ENCODE measurements at places on chromosomes 13 and 19.
A peak's percentile ranks its signal among the peaks of the same experiment; 100 is the strongest.

GRCh38 chr13:98890186-98890585, 87.7 kb downstream of the DOCK9 start:
- no peak for DNase-seq

- no peak for DNase-seq
Measured at GRCh38 chr19:14582894-14583340, at the start of gene CLEC17A. CLEC17A (plus strand) TSS chr19:14583084; CDS start chr19:14583161, 77 bp downstream.

DNA sequence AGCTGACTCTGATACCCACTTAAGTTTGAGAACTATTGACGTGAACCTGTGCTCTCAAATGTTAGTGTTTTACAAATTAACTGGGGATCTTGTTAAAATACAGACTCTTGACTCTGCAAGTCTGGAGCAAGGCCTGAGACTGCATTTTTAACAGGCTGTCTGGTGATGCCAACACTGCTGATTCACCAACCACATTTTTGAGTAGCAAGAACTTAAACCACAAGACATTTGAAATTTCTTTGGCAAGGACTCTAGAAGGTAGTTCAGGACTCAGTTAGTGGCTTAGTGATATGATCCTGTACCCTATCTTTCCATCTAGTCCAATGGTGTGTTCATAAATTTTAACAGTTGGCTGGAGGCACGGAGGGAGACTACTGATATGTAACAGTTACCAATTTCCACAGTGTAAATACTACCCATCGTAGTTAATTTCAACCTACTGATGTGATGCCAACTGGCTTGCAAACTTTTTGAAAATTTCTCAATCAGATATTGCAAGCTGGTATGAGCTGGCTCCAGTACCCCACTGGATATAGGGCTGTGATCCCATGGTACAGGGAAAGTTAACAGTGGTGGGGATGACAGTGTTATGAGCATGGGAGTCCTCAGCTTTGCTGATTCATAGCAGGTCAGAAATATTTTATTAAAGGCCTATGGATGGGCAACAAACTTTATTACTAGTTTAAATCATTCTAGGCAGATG, 255.1 kb downstream of the TBC1D4 start:
- DNase-seq: no peak

- no peak for DNase-seq
Measured at GRCh38 chr13:48615049-48615448, 38.7 kb upstream of the CYSLTR2 start.

- DNase-seq: no peak
Measured at GRCh38 chr13:46355901-46356590, 31.0 kb downstream of the RUBCNL start.

DNA sequence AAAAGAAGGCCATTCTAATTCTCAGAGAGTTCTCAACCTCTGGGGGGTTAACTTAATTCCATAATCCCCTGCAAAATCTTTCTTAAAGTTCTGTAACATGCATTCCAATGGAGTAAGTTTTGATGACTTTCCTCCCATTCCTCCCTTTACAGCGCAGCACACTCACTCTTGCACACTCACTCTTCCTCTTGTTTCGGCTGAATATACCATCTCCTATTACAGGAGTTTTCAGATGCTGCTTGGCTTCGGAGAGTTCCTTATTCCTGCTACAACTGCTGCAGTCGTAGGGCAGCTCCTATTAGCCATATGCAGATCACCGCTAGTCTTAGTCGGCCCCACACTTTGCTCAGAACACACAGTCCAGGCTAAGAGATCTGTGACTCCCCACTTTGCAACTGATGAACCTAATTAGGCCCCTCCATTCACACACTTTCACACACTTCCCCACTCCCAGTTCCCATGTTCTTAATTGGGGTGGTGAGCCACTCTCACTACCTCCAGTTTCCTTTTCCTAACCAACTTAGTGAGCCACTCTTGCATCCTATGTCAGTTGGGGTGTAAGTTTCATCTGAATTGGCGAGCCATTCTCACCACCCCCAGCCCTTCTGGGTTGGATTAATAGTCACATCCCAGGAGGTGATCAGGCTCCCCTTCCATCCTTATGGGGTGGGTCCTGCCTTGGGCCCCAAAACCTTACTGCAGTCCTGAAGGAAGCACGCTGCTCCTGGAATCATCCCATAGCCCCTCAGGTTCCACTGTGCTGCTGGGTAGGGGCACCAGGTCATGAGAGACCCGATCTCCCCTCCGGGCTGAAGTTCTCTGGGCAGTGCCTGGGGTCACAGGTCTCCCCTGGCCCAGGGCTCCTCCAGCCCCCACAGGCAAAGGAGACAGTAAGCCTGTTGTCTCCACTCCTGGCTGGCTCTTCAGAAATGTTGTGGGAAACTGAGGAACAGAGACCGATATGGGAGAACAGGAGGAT, 53.9 kb downstream of the OR10H4 start:
- no peak for DNase-seq

DNA sequence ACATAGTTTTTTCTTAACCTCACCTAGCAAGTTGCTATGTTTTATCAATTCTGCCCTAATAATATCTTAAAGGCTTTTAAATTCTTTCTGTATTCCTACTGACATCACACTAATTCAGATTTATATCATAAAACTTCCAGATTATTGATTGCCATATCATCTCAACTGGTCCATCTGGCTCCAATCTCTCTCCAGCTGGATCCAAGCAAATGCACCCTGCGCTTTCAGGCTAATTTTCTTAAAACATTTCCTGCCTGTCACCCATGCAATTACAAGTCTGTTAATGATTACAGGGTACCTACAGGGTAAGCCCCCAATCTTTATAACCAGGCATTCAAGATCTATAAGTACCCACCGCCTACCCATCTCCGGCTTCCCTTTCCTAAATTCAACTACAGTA, 95.2 kb downstream of the SERP2 start:
- DNase-seq: no peak

DNA sequence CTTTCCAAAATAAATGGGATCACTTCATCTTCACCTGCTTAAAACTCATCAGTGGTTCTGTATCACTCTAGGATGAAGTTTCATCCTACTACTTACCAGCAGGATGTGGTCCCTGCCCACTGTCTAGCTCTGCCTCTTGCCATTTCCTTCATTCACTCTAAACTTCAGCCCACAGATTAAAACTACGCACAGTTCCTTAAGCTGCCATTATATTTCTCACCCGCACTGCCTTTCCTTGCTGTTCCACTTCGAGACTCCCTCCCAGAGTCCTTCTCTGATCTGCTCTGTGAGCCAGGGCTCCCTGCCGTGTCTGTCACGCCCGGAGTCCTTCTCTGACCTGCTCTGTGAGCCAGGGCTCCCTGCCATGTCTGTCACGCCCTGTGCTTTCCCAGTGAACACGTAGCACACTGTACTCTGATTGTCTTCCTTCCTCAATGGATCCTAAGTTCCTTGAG, 52.0 kb upstream of the NPAS1 start:
- DNase-seq: no peak

GRCh38 chr19:55341171-55341588, 1.5 kb downstream of the KMT5C start:
- peak; percentile 56 for DNase-seq

GRCh38 chr13:30884543-30884942, 21.5 kb upstream of the MEDAG start:
- DNase-seq: no peak

DNA sequence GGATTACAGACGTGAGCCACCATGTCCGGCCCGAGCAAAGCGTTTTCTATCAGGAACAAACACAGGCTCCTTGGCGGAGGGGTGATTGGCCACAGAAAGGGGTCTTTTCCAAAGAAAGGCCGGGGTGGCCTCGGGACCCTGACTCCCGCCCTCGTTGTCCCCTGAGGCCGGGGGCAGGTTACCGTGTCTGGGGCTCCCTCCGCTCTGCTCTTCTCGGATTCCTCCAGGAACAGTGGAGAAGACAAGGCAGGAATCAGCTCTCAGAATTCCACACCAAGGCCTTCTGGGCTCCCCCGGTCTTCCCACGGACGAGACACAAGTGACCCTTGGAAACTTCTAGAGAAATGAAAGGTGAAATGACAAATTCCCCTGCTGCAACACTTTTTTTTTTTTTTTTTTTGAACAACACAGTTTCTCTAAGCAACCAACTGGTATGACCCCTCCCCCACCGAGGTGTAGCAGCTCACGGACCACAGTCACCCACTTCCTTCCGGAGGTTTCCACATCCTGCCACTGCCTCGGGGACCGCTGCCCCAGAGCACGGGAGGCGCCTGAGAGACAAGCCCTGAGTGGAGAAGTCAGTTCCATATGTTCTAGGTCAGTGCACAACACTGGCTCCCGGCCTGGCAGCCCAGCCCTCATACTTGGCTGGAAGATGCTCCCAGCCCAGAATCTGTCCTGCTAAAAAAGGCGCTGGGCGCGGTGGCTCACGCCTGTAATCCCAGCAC, 11.0 kb downstream of the MOB3A start:
- no peak for DNase-seq

DNA sequence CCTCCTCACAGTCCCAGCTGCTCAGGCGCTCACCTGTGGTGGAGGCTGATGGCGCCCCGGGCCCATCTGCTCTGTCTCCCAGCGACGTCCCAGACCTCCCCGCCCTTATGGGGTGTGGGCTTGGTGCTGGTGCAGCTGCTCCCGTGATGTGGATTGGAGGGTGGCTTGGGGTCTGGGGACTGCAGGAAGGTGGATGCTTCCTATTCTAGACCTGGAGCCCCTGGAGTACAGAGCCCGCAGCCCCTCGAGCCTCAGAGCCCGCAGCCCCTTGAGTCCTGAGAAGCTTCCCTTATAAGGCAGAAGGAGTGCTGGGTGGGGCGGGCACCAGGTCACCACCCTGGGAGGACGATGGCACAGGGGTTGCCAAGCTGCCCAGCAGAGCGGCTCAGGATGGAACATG, 31.6 kb downstream of the DOT1L start:
- DNase-seq: no peak

DNA sequence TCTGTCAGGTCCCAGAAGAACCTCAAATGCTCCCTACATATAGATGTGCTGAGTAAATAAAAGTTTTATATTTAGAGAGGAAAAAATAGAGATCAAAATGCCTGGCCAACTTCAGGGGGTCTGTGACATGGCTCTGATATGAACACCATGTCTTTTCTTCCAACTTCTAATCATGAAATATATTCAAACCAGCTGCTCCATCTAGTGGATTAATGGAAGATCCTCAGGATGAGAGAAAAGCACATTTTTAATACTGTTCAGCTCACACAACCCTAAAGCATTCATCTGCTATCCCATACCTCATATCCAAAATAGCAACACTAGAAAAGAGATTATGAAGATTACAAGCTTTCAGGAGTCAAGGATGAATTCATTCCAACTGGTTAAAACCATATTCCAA, 56.0 kb upstream of the DOCK9 start:
- DNase-seq: peak; percentile 39

- DNase-seq: peak; percentile 9
Measured at GRCh38 chr19:55461974-55462626, 658 bp upstream of the ISOC2 start.

- DNase-seq: no peak
Measured at GRCh38 chr13:25860265-25860664, 191.6 kb downstream of the SHISA2 start.

- DNase-seq: no peak
Measured at GRCh38 chr13:45696610-45697226, 5.4 kb upstream of the CBY2 start.

DNA sequence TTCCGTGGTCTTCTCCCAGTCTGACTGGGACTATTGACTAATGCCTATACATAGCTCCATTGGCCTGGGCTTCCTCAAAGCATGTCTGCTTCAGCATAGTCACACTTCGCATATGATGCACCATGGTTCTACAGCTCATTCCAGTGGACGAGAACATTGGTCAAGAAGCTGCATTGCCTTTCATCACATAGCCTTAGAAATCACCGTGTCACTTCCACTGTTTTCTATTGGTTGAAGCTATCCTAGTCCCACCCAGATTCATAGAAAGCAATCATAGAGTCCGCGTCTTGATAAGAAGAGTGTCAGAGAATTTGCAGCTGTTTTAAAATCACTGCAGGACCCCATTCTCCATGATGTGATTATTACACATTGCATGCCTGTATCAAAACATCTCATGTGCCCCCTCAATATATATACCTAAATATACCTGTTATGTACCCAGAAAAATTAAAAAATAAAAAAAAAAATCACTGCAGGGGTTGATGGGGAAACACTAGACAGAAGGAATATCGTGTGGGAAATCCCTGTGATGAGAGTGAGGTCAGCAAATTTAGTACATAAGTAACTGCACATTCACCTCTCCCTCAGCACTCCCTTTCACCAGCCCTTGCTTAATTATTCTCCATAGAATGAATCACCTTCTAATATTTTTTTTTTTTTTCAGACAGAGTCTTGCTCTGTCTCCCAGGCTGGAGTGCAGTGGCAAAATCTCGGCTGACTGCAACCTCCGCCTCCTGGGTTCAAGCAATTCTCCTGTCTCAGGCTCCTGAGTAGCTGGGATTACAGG, 2.2 kb upstream of the ARHGAP33 start:
- DNase-seq: no peak

- no peak for DNase-seq
Measured at GRCh38 chr19:30682999-30683536, 310.9 kb downstream of the ZNF536 start.

GRCh38 chr19:11306337-11306736, 10.4 kb downstream of the TSPAN16 start:
- DNase-seq: no peak

GRCh38 chr13:44230736-44231135, 142.9 kb upstream of the SERP2 start:
- DNase-seq: no peak

GRCh38 chr13:41614671-41615527, 157.5 kb downstream of the RGCC start:
- DNase-seq: no peak

GRCh38 chr13:36736119-36736726, 62.4 kb downstream of the SERTM1 start:
- DNase-seq: peak; percentile 9

DNA sequence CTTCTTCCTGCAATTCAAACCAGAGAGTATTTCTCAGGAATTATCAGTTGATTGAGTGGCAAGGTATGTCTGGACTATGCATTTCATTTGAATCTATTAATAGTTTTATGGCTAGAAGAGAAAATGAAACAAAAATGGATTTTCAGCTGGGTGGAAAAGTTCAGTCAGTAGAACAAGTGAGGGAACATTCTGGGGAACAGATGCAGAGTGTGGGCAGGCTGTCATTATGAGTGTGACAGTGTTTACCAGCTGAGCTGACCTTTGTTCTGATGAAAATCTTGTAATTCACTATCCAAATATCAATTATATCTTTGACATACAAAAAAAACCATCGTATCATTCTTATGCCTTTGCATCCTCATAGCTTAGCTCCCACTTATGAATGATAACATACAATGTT, 2.6 kb upstream of the CLC start:
- DNase-seq: no peak

- DNase-seq: no peak
Measured at GRCh38 chr13:61156753-61157152, 258.9 kb downstream of the PCDH20 start.

- DNase-seq: no peak
Measured at GRCh38 chr19:47467914-47468313, 3.8 kb downstream of the SLC8A2 start.

DNA sequence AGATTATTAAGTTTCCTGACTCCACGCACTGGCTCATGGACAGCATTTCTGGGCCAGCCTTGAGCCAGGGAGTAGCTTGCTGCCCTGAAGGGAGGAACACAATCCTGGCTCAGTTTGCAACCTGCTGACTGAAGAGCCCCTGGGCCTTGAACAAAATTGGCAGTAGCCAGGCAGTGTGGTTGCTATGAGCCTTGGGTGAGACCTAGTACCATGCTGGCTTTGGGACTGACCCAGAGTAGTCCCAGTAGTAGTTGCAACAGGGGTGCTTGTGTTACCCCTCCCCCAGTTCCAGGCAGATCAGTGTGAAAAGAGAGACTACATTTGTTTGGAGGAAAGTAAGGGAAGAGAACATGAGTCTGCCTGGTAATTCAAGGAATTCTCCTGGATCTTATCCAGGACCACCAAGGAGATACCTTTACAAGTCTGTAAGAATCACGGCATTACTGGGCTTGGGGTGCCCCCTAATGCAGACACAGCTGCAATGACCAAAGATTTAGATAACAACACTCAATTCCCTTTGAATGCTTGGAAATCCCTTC, 22.0 kb downstream of the ITGBL1 start:
- DNase-seq: no peak
